ENCODE measurements at places on chromosomes 16 and 17. TPM values are rescaled to one million over a fixed set of nuclear protein-coding genes. Genes with fewer than 3 reads are reported as not detected.

Gene MT1M
- total RNA-seq, result 6.8 TPM

Gene PSKH1
- 18.1 TPM for total RNA-seq

Gene CA5A
- total RNA-seq, result not detected

Gene ZDHHC1
- 3.5 TPM for total RNA-seq

Gene CA4
- total RNA-seq, result 17.0 TPM

Gene HS3ST2
- 0.17 TPM for total RNA-seq

Gene DBNDD1
- 6.3 TPM for total RNA-seq

Measured in left ventricle myocardium superior (tissue), 1 donor.